ENCODE measurements at places on chromosomes 4 and X. TPM values are rescaled to one million over a fixed set of nuclear protein-coding genes. Genes with fewer than 3 reads are reported as not detected.

Gene PNCK
- total RNA-seq, result 0.54 TPM

Gene DTHD1
- total RNA-seq, result 3.3 TPM

Gene VCX3A
- total RNA-seq, result not detected

Gene GIMD1
- total RNA-seq, result not detected

DNA sequence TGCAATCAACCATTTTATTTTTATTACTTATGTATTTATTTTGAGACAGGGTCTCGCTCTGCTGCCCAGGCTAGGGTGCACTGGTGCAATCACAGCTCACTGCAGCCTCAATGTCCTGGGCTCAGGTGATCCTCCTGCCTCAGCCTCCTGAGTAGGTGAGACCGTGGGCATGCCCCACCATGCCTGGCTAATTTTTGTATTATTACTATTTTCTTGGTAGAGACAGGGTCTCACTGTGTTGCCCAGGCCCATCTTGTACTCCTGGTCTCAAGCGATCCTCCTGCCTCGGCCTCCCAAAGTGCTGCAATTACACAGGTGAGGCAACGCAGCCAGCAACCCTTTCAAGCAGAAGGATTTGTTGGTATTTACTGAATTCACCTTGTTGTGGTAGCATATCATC is 60.3 kb upstream of the PPP2R3B start:
- H3K27me3 ChIP-seq, result no peaks in the 10 kb centered on the region
- no peak for DNase-seq
- no peak overlapping the region for H3K27ac ChIP-seq
- H3K4me3 ChIP-seq, result no peak overlapping the region

DNA sequence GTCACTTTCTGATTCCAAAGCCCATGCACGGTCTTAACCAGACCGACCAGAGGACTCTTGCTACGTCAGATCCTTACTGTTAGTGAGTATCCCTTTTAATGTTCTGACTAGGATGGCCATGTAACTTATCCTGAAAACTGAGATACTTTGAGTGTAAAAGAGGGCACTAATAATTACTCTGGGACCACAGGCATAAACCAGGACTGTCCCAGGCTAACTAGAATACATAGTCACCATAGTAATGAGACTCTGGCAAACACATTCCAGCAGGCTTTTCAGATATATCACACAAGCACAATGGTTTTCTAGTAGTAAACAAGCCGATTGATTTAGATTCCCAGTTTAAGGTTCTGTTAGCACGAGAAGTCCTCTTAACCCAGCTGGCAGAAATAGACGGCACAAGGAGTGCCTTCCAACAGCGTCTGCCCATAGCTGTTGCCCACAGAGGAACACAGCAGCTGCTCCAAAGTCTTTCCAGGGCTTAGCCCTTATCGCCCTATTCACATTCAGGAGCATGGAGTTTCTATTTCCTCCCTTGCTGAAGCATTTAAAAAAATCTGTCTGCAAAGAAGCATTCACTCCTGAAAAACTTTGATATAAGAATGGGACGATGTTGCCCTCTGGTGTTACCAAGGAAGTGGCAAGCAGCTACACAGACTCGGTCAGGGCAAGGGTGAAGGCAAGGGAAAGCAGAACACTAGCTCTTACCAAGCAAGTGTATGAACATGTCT is 92.4 kb downstream of the CXCL13 start:
- no peaks in the 10 kb centered on the region for H3K4me1 ChIP-seq
- no peak overlapping the region for H3K4me3 ChIP-seq
- H3K36me3 ChIP-seq, result no peaks in the 10 kb centered on the region
- DNase-seq, result peak; percentile 35
- H3K27me3 ChIP-seq, result peaks cover 7% of the 10 kb centered on the region

DNA sequence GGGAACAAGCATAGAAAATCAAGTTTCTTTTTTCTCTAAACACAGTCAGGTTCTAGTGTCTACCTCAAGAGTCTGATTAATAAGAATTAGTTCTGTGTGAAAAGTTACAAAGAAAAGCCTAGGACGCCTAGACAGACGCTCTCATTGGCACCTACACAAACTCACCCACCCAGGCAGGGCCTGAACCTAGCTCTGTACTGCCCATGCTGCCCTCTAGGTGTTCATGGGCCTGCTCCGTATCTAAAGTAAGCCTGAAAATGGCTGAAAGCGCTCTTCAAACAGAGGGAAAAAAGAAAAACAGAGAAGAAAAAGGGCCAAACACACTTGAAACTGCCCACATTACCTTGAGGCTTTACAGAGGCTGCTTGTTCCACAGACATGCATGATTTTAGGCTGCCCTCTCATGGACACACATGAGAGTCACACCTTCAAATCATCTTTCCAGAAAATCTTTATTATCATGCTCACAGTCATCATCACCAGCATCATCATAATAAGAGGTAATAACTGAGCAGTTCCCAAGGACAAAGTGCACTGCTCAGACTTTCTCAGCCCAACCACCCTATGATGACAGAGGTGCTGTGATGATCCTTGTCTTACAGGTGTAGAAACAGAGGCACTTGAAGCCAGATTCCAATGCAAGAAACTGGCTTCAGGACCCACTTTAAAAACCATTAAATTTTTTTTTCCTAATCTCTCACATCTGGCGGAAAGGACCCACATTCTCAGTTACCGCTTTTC is 49.6 kb downstream of the MAP7D2 start:
- H3K4me3 ChIP-seq, result no peak overlapping the region
- peak; percentile 15 for DNase-seq
- no peaks in the 10 kb centered on the region for H3K4me1 ChIP-seq
- H3K36me3 ChIP-seq, result no peaks in the 10 kb centered on the region
- no peaks in the 10 kb centered on the region for H3K27me3 ChIP-seq

DNA sequence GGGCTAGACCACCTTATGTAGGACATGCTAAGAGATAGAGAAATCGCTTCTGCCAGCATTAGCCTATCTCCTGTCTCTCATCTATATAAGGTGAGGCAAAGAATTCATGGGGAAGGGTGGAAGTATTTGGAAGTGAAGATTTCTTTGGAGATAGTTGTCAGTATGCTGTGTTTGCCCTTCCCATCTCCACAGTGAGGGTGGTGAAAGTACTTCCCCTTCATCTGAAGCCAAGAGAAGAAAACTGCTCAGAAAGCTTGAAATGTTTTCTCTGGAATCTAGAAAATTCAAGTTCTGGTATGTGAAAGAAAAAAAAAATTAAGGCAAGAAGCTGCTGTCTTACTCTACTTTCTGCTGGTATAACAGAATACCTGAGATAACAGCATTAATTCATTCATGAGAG is 12.3 kb upstream of the ADH5 start:
- no peak overlapping the region for H3K27ac ChIP-seq
- H3K4me1 ChIP-seq, result no peaks in the 10 kb centered on the region
- no peaks in the 10 kb centered on the region for H3K27me3 ChIP-seq
- no peak overlapping the region for H3K4me3 ChIP-seq

GRCh38 chrX:18377796-18378195 is 23.3 kb upstream of the SCML2 start:
- no peaks in the 10 kb centered on the region for H3K36me3 ChIP-seq
- H3K4me3 ChIP-seq, result no peak overlapping the region
- H3K4me1 ChIP-seq, result no peaks in the 10 kb centered on the region
- DNase-seq, result no peak
- no peak overlapping the region for H3K27ac ChIP-seq

- no peaks in the 10 kb centered on the region for H3K27me3 ChIP-seq
- H3K4me1 ChIP-seq, result no peaks in the 10 kb centered on the region
- H3K4me3 ChIP-seq, result no peak overlapping the region
- no peak overlapping the region for H3K27ac ChIP-seq
- DNase-seq, result no peak
These were observed 12.1 kb upstream of the PLAC1 start for GRCh38 chrX:134670134-134670924.

DNA sequence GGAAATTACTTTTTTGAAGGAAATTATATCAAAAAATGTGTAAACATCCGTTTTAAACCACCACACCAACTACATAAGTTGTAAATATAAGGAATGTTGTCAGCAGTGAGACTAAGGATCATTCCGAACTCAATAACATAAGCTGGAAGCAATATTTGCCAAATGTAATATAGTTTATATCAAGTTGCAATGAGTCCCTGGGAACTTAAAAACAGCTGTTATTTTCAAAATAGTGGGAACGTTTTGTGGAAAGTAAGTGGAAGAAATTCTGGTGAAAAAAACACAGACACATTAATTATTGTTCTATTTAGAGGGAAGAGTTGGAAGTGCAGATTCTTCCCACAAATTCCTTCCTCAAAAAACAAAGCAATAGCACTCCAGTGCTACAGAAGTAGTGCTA is 444.3 kb downstream of the NAP1L3 start:
- no peaks in the 10 kb centered on the region for H3K27me3 ChIP-seq
- H3K27ac ChIP-seq, result no peak overlapping the region
- no peak for DNase-seq
- no peak overlapping the region for H3K4me3 ChIP-seq
- no peaks in the 10 kb centered on the region for H3K36me3 ChIP-seq
- H3K4me1 ChIP-seq, result no peaks in the 10 kb centered on the region

GRCh38 chr4:186606591-186606992 is 51.2 kb upstream of the MTNR1A start:
- no peak overlapping the region for H3K4me3 ChIP-seq
- no peaks in the 10 kb centered on the region for H3K4me1 ChIP-seq
- no peaks in the 10 kb centered on the region for H3K36me3 ChIP-seq

GRCh38 chr4:139851133-139851532 is 185.5 kb downstream of the MGST2 start:
- no peak for DNase-seq
- peaks cover 3% of the 10 kb centered on the region for H3K27me3 ChIP-seq
- H3K36me3 ChIP-seq, result no peaks in the 10 kb centered on the region
- H3K27ac ChIP-seq, result no peak overlapping the region

GRCh38 chr4:169611157-169611556 is 1.2 kb downstream of the NEK1 start:
- no peaks in the 10 kb centered on the region for H3K27me3 ChIP-seq
- peaks cover 24% of the 10 kb centered on the region for H3K4me1 ChIP-seq
- DNase-seq, result no peak
- H3K36me3 ChIP-seq, result no peaks in the 10 kb centered on the region

DNA sequence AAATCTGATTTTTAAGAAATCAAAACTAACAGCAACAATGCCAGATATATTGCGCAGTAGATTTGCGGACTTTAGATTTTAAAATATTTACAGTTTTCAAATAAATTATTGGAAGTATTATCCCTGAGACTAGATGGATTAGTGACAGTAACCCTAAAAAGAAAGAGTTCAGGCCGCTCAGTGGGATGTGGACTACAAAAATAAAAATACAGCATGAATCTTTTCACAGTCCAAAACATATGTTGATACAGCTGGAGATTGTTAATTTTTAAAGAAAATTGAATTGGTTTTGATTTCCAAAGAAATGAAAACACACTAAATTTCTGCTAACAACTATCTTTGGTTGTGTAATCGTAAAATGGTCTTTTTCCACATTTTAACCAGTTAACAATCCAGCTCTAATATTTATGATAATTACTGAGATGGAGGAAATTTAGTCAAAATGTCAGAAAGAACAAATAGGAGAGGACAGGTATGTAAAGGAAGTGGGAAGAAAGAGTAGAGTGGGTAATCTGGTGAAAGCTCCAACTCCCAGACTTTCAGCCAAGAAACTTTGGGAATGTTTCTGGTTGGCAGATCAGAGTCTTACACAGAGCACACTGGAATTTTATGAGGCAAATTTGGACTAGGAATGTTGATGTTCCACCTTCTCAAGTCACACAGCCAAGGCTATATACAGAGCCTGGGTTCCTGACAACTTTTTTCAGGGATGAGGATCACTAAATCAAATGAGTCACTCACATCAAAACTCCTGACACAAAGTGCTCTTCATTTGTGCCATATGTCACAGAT is 15.1 kb downstream of the C4orf36 start:
- H3K36me3 ChIP-seq, result no peaks in the 10 kb centered on the region
- DNase-seq, result no peak
- no peak overlapping the region for H3K4me3 ChIP-seq
- H3K27ac ChIP-seq, result no peak overlapping the region
- no peaks in the 10 kb centered on the region for H3K4me1 ChIP-seq
- no peaks in the 10 kb centered on the region for H3K27me3 ChIP-seq

DNA sequence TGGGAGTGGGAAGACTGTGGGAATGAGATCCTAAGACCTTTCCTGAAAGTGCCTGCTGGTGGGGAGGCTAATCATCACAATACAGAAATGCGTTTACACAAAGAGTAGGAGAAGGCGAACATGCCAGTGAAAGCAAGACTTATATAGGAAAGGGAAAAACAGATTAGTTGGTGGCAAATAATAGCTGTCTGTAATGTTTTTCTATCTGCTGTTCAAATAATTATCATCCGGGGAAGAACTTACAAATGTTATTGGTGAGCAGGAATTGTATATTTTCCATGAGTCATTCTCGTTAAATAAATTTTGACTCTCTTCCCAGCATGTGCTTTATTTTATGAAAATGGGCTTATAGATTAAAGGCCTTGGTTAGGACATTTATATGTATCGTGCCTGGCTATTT is 196.5 kb downstream of the ARHGAP10 start:
- DNase-seq, result no peak
- H3K36me3 ChIP-seq, result no peaks in the 10 kb centered on the region
- H3K4me1 ChIP-seq, result no peaks in the 10 kb centered on the region

GRCh38 chr4:142036795-142037583 is 400.6 kb downstream of the IL15 start:
- H3K27ac ChIP-seq, result no peak overlapping the region
- DNase-seq, result no peak

DNA sequence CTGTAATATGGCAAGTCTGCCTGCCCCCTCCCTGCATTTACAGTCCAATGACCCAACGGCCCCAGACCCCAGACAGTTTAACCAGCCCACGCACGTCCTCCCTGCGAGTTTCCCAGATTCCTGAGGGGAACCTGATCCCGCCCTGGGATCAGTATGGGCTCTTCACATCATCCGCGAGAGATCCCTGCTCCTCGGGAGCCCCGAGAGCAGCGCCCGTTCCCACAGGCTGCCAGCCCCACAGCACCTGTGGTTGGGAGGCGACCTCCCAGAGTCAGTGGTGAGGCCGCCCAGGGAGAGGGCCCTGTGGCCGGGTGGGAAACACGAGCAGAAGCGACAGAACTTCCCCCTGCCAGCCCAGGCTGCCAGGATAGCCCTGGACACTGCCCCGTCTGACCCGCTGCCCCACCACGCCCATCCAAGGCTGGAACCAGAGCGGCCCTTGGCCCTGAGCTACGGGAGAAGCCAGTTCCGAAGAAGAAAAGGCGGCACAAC is 32.8 kb downstream of the TSC22D3 start:
- peak overlapping the region; percentile 73 for H3K27ac ChIP-seq
- peak overlapping the region; percentile 55 for H3K4me3 ChIP-seq
- H3K27me3 ChIP-seq, result no peaks in the 10 kb centered on the region
- DNase-seq, result no peak
- no peaks in the 10 kb centered on the region for H3K36me3 ChIP-seq

- H3K36me3 ChIP-seq, result no peaks in the 10 kb centered on the region
- no peak for DNase-seq
- no peaks in the 10 kb centered on the region for H3K4me1 ChIP-seq
- H3K27ac ChIP-seq, result no peak overlapping the region
- no peaks in the 10 kb centered on the region for H3K27me3 ChIP-seq
These were observed 348.4 kb upstream of the FAT1 start for GRCh38 chr4:187071946-187072600.

- no peaks in the 10 kb centered on the region for H3K36me3 ChIP-seq
- no peaks in the 10 kb centered on the region for H3K27me3 ChIP-seq
- DNase-seq, result no peak
- H3K27ac ChIP-seq, result no peak overlapping the region
- H3K4me3 ChIP-seq, result no peak overlapping the region
These were observed 97.9 kb upstream of the PDE5A start for GRCh38 chr4:119726505-119726904.

Data from CD4-positive, CD25-positive, alpha-beta regulatory T cell (primary cell).